ENCODE measurements at places on chromosomes 7 and 10.

DNA sequence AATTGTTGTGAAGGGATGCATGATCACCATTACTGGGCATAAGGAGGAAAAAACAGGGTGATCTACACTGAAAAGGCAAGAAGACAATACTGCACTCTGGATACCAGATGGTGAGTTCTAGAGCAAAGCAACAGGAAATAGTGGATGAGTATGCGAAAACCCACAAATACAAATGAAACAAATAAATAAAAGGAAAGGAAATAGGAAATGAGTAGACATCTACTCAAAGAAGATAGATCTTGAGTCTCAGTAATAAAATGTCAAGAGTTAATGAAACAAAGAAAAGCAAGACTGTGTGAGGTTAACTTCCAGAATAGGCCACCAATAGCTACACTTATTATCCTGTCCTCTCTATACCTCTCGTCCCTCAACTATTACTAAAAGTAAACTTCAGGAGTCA, 11.7 kb downstream of the ORC5 start:
- no peak for DNase-seq

DNA sequence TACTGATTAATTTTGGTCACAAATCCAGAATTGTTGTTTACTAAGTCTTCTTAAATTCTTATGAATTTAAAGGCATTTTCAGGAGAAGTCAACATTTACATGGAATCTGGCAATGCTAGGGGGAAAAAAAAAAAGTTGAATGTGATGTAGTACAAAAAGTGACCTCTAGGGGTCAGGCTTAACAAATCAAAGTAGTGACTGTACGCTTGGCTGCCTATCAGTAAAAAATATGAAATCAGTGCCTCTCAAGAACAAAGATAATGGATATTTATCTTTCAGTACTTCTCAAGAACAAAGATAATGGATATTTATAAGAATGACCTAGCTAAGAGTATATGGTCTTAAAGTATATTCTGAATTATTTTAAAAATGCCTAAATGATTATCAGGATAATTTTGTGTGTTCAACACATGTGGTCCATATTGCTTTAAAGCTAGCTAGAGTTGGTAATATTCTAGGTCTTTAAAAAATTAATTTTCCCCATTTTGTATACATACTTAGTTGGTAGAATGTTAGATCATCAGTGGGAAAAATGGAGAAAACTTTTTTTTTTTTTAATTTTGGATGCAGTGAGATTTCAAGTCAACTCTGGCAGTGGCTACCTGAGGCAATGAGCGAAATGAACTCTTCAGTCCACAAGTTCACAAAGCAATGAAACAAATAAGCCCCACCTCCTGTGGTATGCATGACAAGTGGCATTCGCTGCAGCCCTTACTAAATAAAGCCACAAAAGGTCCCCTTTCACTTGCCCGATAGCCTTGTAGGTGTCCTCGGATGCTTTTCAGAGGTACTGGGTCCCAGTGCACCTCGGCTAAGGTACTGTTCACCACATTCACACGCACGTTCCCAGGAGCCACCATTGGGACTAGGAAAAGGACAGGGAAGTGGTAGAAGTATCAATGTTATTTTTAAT, 51.2 kb upstream of the LAMB4 start:
- DNase-seq, result peak; percentile 82

- DNase-seq, result no peak
Measured at GRCh38 chr10:23768281-23768680, 329.4 kb downstream of the OTUD1 start.

GRCh38 chr10:130018265-130018664, 54.2 kb upstream of the EBF3 start:
- DNase-seq, result no peak

DNA sequence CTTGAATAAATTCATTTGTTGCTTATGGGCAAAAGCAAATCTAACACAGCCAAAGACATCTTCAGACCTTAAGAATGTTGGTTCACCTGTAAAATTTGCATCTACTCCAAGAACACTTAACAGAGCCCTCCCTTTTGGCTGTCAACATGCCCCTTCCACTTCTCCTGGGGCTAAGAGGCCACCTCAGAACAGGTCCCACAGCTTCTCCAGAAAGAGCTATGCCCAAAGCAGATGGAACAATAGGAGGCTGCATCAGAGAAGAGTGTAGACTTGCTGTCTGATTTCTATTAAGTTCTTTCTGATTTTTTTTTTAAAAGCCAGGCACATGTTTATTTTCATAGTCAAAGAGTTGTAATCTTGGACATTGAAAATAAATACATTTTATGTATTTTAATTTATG, 26.1 kb upstream of the TRIL start:
- no peak for DNase-seq

DNA sequence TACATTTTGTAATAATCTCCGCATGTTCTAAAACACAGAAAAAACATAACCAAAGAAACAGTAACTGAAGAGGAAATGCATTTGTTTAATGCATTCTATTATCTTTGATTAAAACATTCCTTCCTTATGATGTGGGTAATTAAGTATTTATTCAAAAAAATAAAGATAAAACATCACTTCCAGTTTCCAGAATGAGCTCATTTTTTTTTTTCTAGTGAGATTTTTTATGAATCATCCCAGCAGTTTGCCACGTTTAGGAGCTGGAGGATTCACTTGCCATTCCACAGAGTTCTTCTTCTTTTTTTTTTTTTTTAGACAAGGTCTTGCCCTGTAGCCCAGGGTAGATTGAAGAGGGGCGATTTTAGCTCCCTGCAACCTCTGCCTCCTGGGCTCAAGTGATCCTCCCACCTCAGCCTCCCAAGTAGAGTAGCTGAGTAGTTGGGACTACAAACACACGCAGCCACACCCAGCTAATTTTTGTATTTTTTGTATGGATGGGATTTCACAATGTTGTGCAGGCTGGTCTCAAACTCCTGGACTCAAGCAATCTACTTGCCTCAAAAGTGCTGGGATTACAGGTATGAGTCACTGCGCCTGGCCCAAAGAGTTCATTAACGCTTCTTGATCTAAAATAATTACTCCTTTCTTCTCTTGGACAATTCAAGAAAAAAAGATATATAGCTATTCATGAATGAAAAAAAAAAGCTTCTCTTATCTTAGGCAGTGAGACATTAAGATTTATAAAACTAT, 177.3 kb downstream of the DKK1 start:
- DNase-seq, result no peak

DNA sequence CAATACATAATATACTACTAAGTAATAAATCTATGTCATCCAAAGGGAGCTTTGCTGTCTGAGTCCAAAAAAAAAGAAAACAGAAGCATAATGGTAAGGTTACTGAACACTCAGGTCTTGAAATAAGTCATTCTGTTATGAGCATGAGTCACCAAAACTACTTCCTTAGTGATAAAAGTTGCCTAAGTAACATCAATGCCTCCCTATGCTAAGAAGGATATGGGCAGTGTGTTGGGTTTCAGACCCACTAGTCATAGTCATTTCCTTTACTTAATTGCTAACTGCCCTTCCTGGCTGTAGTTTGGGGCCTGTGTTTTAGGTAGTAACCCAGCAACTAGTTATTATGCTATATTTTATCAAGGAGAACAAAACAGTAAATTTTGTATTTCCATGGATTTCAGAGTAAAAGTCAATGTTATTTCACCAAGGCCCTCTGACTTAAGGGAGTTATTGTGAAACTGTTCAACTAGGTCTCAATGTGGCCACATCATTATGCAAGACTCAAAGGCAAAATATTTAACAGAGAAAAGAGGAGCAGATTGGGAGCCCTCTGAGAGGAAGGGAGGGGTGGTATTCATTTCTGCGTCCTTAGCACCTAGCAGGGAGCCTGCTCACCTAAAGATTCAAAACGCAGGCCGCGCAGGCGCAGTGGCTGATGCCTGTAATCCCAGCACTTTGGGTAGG, 11.7 kb upstream of the VIM start:
- DNase-seq, result no peak

DNA sequence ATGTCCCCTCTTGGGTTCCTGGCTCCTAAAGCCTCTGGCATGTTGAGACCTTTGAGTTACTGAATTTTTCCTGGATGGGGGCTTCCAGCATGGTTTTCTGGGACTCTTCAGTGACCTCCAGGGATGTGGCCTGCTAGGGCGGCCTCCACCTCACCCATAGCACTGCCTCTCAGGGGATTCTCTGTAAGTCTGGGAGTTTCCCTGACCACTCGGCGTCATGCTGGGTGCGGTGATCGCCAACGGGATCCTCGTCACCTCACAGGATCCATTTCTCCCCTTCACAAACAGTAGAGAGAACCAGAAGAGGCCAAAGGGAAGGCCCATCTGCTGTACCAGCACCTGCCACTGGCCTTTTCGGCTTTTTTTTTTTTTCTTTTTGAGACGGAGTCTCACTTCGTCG, 84.3 kb downstream of the NPTX2 start:
- DNase-seq, result no peak

GRCh38 chr7:151520419-151521261, 945 bp upstream of the RHEB start:
- DNase-seq, result no peak

DNA sequence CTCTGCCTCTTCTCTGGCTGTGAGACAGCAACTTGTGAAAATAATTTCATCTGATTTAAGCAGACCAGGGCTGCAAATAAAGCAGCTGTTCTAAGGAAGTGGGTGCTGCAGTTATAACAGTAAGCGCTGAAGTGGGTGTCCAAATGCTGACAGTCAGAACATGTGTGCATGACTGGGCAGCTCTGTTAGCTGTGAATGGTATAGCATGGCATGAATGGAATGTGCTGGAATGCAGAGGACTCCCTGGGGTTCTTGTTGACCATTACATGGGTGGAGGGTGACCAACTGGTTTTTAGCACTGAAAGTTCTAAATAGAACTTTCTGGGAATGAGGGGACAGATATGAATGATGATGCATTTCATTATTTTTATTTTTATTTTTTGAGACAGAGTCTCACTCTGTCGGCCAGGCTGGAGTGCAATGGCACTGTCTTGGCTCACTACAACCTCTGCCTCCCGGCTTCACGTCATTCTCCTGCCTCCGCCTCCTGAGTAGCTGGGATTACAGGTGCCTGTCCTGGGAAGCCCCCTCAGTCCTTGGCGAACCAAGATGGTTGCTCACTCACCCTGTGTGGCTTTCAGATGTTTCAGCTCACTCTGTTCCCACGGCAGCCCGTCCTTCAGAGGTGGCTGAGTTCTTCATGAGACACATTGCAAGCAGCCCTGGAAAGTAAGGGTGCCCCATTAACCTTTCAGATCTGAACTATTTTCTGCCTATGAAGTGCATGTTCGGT, 319.8 kb upstream of the PHYHIPL start:
- no peak for DNase-seq

- DNase-seq, result peak; percentile 73
Measured at GRCh38 chr7:30478349-30479201, at the start of gene NOD1. Gene NOD1, minus strand, starts transcription at chr7:30478784. Its CDS starts 21,863 bp downstream, at chr7:30456921.

DNA sequence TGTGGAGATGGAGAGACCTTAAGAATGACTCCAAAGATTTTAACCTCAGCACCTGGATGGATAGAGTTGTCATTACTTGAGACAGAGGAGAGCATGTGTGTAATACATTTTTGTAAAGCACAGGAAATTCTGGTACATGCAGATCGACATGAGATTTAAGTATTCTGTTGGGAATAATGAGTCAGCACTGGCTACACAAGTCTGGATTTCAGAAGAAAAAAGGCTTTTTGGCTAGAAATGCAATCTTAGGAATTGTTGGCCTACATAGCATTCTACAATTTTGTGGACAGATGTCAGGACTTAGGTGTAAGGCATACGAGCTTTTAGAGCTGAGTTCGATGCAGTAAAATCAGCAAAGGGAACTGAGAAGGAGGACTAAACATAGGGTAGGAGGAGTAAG, 24.1 kb upstream of the ANKRD30A start:
- DNase-seq, result no peak

- no peak for DNase-seq
Measured at GRCh38 chr10:122853665-122854313, 8.1 kb upstream of the CUZD1 start.

GRCh38 chr10:126523071-126523470, 134.8 kb upstream of the ADAM12 start:
- no peak for DNase-seq

DNA sequence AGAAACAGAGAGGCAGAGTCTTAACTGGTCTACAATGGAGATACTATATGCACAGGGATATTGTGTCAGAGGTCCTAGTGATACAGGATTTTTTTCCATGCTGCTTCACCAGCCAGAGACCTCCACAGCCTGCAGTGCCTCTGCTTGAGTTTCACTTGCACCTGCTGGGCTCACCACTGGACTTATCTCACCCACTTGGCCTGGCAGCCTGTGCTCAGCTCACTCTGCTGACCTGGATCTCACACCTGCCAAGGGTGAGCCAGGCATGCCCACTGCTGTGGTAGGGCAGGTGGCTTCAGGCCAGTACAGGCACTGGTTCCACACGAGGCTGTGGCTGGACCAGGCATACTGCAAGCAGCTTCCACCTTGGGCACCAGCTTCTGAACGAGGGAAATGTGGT, 36.6 kb downstream of the PNLIPRP3 start:
- DNase-seq, result no peak

DNA sequence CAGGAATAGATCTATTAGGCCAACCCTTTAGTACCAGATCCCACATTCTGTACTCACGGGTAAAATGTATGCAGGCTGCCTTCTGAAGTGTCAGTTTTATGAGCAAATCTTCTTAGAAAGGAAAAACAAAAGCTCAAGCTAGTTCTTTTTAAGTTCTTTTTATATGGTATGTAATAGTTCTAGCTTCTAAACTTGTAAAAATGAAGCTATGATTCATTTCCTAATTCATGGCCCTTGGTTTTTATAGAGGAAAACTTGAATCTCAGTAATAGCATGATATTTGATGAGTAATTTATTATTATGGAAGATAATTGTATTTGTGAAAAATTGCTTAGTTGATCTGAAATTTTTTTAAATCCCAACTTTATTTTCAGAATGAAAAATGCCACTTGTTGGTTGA, 54.3 kb downstream of the SLK start:
- no peak for DNase-seq

- DNase-seq, result no peak
Measured at GRCh38 chr10:76329891-76330575, 898.6 kb downstream of the LRMDA start.

DNA sequence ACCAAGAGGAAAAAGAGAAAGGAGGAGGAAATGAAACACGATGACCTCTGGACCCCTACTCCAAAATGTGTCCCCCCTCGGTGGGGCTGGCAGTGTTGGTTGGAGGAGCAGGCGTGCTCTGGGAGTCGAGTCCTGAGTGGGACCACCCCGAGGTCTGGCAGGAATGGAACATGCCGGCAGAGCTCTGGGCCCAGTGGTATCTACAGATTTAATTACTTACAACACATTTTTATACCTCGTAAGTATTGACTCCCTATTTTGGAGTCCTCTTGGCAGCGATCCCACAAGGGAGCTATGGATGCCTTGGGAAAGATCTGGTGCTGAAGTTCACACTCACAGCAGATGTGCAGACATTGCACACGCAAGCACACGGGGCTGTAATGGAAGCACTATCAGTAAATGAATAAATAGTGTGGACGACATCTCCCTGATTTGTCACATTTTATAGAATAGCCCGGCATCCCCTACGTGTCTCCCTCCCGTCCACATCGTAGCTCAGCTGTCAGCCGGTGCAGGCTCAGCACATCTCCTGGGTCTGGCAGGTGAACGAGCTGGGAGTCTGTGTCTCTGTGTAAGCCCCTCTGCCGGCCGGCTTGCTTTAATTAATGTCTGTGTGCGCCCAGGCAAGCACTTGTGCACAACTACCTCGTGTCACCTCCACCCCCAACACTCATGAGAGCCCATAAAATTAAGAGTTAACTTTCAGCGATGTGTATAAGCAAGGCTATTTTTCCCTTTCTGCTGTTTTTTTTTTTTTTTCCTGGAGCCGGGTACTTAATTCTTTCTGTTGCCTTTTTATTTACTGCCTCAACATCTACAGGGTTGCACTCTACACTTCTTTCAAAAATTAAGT, 603.2 kb downstream of the LRMDA start:
- no peak for DNase-seq

- no peak for DNase-seq
Measured at GRCh38 chr7:4147926-4148620, 534.0 kb upstream of the FOXK1 start.

All from NAMALWA (cell line).